ENCODE measurements at places on chromosomes 16 and 17. TPM values are rescaled to one million over a fixed set of nuclear protein-coding genes. Genes with fewer than 3 reads are reported as not detected.

DNA sequence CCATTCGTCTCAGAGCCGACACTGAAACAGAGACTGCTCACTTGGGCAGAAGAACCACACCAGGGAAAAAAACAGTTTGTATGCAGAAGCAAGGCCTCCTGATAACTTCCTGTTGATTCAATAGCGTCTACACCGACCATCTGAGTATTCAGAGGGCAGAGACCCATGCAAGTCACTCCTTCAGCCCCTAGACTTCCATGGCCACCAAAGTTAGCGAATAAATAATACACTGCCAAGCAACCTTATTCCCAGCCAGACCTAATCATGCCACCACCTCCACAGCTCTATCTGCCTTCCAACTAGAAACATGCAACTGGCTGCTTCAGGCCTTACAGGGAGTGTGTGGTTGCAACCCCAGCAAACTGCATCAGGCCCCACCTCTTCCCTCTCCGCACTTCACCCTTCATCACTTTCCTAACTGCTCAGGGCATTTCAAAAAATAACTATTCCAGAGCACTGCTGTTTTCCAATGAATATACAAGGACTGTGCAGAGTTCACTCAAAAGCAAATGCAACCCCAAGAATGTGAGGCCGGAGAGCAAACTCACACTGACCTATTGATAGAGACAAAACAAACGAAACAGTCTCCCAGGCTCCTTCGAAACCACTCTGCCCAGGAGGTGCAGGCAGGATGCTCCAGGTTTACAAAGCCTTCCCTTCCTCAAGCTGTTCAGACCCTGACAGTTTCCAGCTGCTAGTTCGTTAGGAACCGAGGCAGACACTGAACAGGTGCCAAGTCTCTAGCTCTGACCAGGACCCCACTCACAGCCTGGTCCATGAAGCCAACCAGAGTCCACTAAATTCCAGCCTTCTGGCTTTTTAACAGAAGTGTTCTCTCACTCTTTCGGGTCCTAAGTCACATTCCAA, 3.6 kb downstream of the USP7 start:
- peak; percentile 24 for DNase-seq

The CES3 gene
- total RNA-seq: 6.9 TPM

DNA sequence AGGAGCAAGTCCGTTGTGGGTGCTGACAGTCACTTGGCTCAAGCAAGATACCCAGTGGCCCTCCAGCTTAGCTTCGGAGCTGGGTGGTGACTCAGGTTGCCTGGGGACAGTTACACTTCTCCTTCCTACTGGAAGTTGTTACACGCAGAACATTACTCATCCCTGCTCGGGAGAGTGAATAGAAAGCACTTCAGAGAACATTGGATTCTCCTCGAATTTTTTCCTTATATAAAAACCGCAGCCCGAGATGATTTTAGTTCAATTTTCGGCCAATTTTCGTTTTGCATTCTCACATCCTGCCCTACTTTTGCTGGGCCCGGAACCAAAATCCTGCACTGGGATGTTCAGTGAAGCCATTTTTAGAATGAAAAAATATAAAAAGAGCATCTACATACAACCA, 99.7 kb downstream of the ELAC2 start:
- DNase-seq: no peak

DNA sequence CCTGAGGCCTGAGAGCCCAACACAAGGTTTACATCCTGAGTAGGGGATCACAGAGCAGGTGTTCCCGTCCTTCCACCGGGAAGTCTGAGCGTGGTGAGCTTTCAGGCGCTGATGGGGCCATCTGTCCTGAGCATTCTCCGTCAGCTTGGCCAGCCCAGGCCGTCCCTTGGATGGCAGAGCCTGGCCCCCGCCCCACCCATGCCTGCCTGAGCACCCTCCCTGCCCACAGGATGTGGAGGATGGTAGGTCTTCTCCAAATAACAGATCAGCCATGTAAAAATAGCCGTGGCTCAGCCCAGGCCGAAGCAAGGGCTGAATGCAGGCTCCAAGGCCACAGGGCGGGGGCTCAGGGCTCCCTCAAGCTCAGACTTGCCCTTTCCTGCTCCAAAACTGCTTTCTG, 20.2 kb downstream of the SPNS2 start:
- DNase-seq: no peak

- peak; percentile 17 for DNase-seq
Observed at GRCh38 chr16:58732545-58733247, 1.4 kb downstream of the GOT2 start.

DNA sequence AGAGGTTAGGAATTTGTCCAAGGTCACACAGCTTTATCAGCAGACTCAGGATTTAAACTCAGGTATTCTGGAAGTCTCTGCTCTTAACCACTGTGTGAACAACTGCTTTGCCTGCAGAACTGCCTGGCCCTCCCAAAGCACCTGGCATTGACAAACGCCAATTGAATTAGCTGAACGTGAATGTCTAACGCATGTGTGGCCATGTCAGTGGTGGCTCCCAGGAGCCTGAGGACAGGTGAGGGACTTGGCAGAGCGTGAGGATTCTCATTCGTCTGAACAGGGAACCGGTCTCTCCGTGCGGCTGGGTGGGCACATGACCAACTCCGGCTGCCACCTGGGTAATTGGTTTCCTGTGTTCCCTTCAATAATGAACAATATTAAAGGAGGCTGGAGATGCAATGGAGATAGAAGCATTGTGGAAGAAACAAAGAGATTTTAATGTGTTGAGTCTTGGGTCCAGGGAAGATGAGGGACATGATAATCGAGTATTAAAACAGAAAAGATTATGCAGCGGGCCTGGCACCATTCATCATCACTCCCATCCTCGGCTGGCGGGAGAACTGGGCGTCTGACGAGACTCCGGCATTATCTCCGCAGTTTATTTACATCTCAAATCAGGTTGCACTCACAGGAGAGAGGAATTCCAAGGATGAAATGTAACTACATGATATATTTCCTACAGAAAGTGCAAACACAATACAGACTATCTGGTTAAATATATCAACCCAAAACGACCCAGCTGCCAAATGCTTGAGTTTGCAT, 113.5 kb downstream of the NPIPB5 start:
- DNase-seq: no peak

The EPN3 gene
- total RNA-seq: not detected

GRCh38 chr17:43560461-43561427, 14.6 kb upstream of the ETV4 start:
- DNase-seq: no peak

The NAGS gene
- total RNA-seq: 1.8 TPM

- DNase-seq: no peak
Observed at GRCh38 chr17:6437466-6437865, 2.5 kb upstream of the AIPL1 start.

DNA sequence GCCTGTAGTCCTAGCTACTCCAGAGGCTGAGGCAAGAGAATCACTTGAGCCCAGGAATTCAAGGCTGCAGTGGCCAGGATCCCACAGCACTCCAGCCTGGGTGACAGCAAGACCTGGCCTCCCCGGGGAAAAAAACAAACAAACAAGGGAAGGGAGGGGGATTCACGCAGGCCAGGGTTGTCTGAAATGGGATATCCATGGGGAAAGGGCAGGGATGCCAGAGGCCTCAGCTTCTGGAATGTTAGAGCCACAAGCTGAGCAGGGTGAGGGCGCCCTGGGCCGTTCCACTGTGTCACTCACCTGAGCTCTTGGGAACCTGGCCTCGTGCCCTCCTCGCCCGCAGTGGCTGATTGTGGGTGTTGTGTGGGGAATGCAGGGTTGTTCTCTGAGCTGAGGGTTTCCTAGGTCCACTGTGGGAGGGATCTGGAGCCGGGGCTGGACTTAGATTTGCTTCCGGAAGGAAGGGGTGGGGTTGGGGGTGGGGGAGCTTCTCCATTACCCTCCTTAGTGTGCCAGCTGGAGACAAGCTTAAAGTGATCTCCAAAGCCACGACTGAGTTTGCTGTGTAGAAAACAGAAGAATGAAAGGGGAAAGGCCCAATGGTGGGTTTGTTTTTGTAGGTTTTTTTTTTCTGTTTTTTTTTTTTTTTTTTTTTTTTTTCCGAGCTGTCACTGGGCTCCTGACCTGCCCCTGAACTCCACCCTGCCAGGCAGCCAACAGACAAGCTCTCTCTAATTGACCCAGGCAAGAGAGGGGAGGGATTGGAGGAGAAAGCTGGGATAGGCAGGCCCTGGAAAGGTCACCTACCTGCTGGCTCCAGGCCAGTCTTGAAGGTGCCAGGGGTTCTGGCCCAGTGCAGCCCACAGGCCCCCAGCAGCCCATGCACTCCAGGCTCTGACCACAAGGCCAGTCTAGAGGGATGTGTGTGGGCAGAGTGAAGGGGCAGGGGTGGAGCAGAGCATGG, at the start of gene SULT1A1:
Gene SULT1A1, minus strand, starts transcription at position 414 of the 964 bp plus-strand sequence. CDS start 1,189 bp downstream, outside the sequence.
- DNase-seq: no peak

GRCh38 chr17:62576382-62576781, 51.1 kb upstream of the MRC2 start:
- DNase-seq: no peak

- DNase-seq: peak; percentile 29
Observed at GRCh38 chr17:55265311-55266021, 706 bp downstream of the HLF start.

GRCh38 chr17:63276821-63277220, 169.3 kb downstream of the CYB561 start:
- DNase-seq: no peak

- DNase-seq: no peak
Observed at GRCh38 chr16:86951831-86952598, 365.2 kb downstream of the C16orf95 start.

The MSRB1 gene
- total RNA-seq: 18.8 TPM

DNA sequence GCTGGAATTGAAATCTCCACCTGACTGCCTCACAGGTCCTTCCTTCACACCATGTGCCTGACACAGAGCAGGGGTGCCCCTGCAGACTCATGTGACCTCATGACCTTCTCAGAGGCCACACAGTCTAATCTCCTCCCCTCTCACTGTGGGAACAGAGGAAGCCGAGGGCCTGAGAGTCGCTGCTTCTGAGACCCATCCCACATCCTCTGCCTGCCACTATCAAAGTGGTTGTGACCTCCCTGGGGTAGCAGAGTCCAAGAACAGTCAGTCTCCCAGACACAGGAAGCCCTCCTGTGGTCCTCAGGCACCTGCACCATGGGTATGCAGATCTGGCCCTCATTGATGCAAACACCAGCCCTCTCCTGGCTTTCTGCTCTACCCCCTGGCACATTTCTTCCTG, 78.5 kb downstream of the RAB11FIP4 start:
- no peak for DNase-seq

- DNase-seq: peak; percentile 62
Observed at GRCh38 chr16:69469807-69470561, 45.6 kb downstream of the CYB5B start.

The FOXO3B gene
- 4.3 TPM for total RNA-seq

The DBNDD1 gene
- 1.4 TPM for total RNA-seq

The PPP1R27 gene
- not detected for total RNA-seq

The DPEP1 gene
- total RNA-seq: not detected

The ABI3 gene
- total RNA-seq: 27.9 TPM

The PCTP gene
- 9.2 TPM for total RNA-seq

The TEKT1 gene
- not detected for total RNA-seq

- no peak for DNase-seq
Observed at GRCh38 chr17:64009571-64010402, 10.6 kb downstream of the ICAM2 start.

GRCh38 chr16:23229714-23230113, 47.2 kb downstream of the SCNN1G start:
- no peak for DNase-seq

- DNase-seq: no peak
Observed at GRCh38 chr17:73227379-73227778, 34.3 kb downstream of the CPSF4L start.

The SNAI3 gene
- total RNA-seq: 8.4 TPM

The ZNF23 gene
- total RNA-seq: 11.9 TPM

The COX10 gene
- 31.5 TPM for total RNA-seq

DNA sequence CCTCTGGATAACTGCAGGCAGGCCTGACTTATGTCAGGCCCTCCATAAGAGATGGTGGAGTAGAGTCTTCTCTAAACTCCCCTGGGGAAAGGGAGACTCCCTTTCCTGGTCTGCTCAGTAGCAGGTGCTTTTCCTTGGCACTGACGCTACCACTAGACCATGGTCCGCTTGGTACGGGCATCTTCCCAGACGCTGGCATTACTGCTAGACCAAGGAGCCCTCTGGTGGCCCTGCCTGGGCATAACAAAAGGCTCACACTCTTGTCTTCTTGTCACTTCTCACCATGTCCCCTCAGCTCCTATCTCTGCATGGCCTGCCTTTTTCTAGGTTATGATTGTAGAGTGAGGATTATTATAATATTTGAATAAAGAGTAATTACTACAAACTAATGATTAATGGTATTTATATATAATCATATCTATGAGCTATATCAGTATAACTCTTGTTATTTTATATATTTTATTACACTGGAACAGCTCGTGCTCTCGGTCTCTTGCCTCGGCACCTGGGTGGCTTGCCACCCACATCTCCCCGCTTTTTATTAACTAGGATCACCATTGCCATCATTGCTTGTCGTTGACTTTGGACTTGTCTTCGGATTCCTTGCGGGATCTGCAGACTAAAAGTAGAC, 59.8 kb upstream of the ARL4D start:
- peak; percentile 72 for DNase-seq

The P2RX1 gene
- 1.6 TPM for total RNA-seq

DNA sequence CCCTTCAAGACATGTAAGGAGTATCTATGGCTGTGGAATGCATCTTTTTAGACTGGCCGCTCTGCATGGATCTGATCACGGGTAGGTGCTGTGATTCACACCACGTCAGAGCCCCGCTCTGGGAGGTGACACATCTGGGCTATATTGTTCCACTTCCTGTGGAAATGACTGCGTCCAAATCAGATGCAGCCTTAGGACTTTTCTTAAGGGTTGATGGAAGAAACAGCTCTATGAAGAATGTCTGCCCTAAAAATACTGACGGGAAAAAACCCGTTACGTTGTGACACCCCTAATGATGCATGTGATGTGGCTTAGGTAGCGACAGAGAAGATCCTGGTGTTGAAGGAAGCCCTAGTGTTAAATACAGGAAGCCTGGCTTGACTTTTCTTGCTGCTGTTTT, 12.2 kb downstream of the BANP start:
- peak; percentile 80 for DNase-seq

The VPS4A gene
- 41.1 TPM for total RNA-seq

DNA sequence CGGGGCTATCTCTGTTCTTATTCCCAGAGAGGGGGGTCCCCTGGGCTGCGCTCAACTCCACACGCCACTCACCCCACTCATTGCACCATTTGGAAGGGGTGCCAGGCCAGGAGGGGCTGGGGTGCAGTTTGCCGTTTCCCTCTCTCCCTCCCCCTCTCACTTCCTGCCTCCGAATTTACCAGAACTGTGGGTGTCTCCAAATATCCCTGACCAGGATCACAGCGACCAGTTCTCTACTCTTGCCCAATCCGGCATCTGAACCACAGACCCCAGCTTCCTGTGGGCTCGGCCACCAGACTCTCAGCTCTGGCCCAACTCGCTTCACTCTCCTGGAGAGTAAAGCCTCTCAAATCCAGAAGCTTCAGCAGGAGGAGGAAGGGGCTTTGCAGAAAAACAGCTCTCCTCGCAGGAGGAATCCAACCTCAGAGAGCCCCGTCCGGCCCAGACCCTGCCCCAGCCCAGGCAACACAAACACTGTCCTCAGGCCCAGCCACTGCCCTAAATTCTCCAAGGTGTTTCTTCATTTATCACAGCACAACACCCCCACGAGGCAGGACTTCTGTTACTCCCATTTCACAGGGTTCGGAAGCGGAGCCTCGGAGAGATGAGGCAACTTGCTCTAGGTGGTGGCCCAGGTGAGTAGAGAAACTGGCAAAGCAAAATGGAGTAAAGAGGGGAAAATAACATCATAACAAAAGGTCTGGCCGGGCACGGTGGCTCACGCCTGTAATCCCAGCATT, 423 bp upstream of the ASGR2 start:
- no peak for DNase-seq
